Stimulated activated CD8-positive, alpha-beta memory T cell treated with anti-CD3 and anti-CD28 coated beads, Interleukin-7, amount 100 ng/mL, for 1 hour (primary cell): ENCODE measurements at places on chromosomes 6 and 20.

- no peak for DNase-seq
These were observed 15.9 kb downstream of the CPNE1 start for GRCh38 chr20:35648836-35649235.

GRCh38 chr20:45344168-45344860, 3.9 kb downstream of the SDC4 start:
- DNase-seq: no peak

DNA sequence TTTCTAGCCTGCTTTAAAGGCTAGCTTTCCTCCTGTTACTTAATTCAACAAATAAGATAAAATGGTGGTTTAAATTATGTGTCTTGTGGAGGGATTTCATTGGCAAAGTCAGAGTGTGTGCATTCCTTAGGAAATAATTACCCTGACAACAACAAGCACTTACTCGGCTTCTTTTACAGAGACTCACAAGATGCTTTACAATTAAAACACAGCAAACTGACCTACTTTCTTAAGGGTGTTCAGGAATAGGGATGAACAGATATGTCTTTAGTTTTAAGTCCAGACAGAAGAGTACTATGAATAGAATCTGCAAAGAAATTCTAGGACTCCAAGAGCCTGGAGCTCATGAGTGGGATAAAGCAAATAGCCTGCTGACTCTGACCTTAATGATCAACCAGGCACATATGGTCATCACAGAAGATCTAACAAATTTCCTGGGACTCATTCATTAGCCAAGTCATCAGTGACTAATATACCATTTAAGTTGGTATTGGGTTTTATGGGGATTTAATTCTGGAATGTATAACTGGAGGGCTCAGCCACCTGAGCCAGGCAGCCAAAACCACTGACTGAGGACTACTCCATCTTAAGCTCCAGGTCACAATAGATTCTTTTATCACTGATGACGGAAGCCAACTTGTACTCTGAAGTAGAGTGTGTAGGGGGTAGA, 161.8 kb upstream of the RIMS1 start:
- no peak for DNase-seq

DNA sequence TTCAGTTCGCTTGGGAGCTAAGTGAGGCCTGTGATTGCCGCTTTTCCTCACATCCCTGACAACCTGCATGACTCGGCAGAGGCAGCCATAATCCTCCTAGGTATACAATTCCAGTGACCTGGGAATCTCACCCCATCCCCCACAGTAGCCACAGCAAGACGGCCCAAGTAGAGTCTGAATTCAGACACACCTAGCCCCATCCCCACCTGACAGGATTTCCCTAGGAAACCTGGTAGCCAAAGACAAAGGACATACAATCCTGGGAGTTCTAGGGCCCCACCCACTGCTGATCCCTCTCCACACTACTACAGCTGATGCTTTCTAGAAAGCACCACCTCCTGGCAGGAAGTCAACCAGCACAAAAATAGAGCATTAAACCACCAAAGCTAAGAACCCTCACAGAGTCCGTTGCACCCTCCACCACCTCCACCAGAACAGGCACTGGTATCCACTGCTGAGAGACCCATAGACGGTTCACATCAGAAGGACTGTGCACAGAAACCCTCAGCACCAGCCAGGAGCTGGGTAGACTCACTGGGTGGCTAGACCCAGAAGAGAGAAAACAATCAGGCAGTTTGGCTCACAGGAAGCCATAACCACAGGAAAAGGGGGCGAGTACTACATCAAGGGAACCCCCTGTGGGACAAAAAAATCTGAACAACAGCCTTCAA, 17.9 kb upstream of the RUNX2 start:
- peak; percentile 3 for DNase-seq

- DNase-seq: no peak
These were observed 36.6 kb upstream of the NHSL1 start for GRCh38 chr6:138535728-138536455.

DNA sequence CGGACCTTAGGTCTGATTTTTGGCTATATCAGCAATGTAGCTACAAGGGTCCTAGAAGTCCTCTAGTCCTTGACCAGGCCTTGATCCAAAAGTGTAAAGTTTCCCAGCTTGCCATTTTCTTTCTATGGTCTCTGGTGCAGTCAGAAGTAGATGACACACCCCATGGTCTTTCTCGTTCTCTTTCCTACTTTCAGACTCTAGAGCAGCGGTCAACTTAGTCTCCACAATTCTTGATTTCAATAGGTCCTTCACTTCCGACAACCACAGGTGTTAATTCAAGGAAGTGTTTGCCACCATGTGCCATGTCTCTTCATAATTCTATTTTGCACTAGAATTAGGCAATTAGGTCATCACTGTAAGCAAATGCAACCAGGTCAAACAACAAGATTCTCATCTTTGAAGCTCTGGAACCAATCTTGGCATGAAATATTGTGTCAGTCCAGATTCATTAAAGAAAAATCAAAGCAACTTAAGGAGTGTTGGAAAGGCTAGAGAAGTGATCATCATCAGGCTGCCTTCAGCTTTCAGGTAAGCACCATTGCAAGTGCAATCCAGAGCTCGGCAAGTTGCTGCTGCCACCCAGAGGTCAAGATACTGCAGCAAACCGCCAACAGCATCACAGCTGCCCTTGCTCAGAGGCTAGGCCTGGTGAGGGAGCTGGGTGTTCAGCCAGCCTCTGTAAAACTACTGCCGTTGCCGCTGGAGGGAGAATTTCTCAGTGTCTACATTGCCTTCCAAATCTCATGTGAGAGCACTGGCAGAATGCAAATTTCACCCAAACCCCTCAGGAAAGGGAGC, 5.6 kb upstream of the SYNE1 start:
- no peak for DNase-seq

GRCh38 chr6:121333196-121333595, 1.1 kb downstream of the TBC1D32 start:
- DNase-seq: no peak

GRCh38 chr6:144019929-144020328, 11.9 kb upstream of the PLAGL1 start:
- DNase-seq: no peak

DNA sequence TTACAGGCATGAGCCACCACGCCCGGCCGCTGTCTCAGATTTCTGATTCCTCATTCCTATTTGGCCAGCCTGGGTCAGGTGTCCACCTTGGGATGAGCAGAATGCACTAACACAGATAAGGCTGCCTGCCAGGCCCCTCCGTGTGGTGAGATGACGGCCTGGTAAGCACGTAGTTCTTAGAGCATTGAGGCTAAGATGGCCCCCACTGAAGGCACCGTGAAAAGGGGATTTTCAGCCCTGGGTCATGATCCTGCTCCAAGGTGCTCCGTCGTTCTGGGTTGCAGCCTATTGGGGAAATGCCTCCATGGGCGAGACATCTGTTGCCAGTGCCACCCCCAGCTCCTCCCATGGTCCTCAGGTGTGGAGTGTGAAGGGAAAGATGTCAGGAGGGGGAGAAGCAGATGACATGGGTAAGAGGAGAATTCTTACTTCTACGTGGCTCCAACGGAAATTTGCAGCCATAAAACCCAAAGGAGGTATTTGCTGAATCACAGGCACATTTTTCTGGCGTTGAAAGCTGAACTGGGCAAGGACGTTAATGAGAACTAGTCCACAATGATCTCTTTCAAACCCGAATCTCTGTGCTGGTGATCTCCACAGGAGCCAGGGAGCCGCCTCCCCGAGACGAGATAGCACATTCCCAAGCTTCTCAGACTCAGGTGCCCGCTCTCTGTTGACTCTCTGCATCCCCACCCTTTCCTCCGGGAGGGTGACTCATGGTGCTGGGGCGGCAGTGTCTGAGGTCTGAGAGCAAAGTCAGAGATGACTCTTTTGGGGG, 34.0 kb upstream of the BMP6 start:
- no peak for DNase-seq

DNA sequence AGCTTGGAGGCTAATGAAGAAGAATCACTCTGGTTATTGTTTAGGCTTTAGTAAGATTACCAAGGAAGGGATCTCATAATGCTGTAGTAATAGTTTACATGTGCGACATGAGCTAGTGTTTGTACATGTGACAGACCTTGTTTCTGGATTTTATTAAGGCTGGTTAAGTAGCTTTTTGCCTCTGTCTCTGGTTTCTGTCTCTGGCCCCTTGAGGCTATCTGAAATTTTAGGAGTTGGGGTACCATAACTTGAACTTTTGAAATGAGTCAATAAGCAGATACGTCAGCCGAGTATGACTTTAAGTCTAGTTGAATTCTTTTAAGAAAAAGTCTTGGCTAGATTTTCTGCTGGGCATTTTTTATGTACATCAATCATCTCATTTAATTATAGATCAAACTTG, 9.5 kb downstream of the CBFA2T2 start:
- no peak for DNase-seq

- DNase-seq: no peak
These were observed 484.0 kb downstream of the C6orf118 start for GRCh38 chr6:164825386-164825785.

GRCh38 chr6:152087096-152087495, 279.6 kb downstream of the ESR1 start:
- no peak for DNase-seq

DNA sequence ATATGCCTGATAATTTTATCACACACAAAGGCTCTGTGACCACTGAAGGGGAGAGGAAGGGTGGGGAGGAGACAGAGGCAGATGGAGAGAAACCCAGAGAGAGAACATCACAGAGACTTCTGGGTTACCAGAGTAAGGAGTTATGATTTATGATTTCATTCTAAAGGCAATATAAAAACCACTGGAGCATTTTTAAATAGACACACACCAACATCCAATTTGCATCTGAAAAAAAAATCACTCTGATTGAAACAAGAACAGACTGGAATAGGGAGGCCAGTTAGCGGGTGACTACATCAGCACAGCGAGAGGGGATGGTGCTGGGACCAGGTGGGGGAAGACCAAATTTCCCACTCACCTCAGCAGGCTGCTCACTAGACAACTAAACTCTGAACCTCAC, 104.8 kb downstream of the AGPAT4 start:
- no peak for DNase-seq

DNA sequence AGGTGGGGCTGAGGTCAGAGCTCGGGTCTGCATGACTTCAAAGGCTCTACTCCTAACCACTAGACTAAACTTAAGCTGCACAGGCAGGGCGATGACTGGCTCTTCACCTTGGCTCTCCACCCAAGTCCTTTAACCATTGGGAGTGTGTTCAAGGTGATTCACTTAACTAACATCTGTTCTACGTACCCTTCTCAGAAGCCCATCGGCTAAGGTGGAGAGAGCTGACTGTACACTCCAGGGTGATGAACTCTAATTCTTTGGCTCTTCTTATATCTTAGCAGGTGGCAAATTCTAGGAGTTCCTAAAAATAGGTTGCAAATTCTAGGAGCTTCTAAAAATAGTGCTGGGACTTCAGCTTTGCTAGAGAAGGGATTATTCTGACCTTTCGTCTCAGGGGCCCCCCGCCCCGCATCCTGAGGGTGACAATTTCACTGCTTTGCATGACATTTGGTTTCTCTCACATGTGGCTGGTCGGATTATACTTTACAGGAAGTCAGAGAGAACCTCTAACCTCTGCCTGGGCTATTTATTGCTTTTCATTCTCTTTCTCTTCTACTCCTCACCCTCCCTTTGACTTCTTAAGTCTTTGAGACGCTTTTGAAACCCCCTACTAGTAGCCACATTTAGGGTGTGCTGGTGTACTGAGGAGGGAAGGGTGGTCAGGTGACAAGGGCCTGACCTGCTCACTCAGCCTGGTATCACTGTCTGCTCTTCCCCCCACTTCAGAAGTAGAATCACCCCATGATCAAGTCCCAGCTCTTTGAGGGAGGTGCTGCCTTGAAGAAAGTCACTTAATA, 55.5 kb downstream of the PRDM1 start:
- no peak for DNase-seq

- no peak for DNase-seq
These were observed 21.6 kb downstream of the TFAP2B start for GRCh38 chr6:50840112-50840810.

DNA sequence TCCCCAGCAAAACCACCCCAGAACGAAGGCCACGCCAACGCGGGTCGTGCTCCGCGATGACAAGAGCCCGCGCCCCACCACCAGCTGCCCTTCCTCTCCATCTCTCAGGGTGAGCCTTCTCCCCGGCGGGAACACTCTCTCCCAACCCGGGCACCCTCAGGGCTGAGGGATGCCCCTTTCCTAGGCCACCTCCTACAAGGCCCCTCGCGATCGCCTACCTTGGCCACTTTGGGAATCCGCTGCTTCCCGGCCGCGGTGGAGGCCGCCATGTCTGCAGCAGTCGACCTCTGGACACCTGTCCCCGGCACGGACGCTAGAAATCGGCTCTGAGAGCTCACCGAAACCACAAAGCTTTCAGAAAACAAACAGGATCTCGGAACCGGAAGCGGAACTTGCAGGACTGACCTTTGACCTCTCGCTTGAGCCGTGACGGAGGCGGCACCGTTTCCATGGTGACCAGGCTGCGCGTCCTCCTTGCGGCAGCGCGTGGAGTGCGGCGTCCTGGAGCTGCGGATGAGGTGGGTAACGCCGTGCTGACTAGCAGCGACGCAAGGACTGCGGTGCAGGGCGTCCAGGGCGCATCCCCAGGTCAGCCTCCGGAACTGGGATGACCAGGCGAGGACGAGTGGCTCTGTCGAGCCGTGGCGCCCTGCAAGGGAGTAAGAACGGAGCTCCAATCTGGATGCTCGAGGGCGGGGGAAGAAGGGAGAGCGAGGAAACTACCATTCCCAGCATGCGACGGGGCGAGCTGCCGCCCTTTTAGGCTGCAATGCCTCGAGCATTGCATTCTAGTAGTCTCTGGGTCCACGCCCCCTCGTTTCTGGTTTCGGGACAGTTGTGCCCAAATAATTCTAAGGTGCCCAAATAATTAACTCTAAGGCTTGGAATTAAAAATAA, at the start of the genes CFAP61 and CRNKL1:
Gene CFAP61 (plus strand): TSS at position 459 of the 897 bp plus-strand sequence. CDS start 4,122 bp downstream, outside the sequence.
Gene CRNKL1 (minus strand): TSS at position 393 of the 897 bp plus-strand sequence. CDS start 124 bp downstream, at position 269.
- DNase-seq: peak; percentile 96

DNA sequence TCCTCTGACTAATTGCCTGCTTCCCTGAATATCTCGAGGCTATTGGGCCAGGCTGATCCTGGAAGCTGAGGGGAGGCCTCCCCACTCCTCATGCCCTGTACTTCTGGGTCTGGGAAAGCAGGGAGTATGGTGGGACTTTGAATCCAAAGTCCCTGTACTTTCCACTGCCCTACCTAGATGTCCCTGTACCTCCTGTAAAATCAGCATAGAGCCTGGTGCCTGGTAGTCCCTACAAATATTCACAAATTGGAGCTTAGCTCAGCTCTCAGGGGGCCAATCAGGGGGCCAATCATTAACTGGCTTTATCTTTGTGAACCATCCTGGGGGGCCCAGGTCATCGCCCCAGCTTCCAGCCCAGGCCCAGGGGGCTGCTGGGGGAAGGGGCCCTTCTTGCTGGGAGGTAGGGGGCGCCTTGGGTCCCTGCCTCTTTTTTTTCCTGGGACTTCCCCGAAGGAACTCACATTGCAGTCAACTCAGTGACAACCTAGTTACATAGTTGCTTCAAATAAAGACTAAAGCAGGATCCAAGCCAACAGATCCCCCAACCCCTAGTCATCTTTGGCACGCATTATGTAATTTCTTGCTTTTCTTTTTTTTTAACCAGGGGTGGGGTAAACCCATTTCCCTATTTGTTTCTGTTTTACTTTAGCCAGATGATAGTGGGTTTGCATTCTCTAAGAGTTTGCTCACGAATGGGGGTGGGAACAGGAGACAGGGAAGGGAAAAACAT, 6.9 kb upstream of the VEGFA start:
- no peak for DNase-seq
